Left cardiac atrium (tissue), 4 donors: ENCODE measurements at places on chromosomes 4 and X. TPM values are rescaled to one million over a fixed set of nuclear protein-coding genes. Genes with fewer than 3 reads are reported as not detected.

Gene CORIN
- total RNA-seq, result 106 TPM

Gene RAB39B
- total RNA-seq, result 0.27 TPM

Gene FAM120C
- 7.1 TPM for total RNA-seq

- DNase-seq, result no peak
These were observed 5.5 kb upstream of the MMAA start for GRCh38 chr4:145613566-145614232.

DNA sequence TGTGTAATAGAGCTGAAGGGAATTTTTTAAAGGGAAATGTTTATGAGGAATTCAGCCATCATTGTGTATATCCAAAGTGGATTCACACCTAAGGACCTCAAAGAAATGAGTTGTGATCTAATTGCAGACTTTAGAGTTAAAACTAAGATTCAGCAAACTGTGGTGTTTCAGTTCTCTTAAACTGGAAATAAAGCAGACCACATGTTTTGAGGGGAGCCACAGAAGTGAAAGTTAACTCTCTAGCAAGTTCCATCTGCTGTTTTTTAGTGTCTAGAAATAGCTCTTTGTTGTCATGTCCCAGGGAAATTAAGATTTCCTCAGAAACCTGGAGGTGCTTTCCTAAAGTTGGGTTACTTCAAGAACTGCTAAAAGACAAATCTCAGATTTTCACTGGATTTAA is 97.3 kb upstream of the DDX3X start:
- no peak for DNase-seq

DNA sequence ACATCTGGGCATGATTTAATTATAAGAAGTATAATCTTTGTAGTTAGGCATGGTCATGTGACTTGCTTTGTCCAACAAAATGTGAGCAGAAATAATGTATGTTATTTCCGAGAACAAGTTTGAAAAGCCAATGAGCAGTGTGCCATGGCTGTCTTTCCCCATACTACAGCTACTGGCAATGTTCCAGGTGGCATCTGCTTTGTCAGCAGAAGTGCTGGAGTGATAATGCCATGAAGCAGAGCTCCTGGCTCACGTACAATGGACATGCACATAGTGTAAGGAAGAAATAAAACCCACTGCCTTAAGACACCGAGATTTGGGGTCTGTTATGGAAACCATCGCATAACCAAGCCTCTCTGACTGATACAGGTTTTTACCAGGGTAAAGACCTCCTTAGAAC is 212.6 kb upstream of the RASGEF1B start:
- peak; percentile 20 for DNase-seq

DNA sequence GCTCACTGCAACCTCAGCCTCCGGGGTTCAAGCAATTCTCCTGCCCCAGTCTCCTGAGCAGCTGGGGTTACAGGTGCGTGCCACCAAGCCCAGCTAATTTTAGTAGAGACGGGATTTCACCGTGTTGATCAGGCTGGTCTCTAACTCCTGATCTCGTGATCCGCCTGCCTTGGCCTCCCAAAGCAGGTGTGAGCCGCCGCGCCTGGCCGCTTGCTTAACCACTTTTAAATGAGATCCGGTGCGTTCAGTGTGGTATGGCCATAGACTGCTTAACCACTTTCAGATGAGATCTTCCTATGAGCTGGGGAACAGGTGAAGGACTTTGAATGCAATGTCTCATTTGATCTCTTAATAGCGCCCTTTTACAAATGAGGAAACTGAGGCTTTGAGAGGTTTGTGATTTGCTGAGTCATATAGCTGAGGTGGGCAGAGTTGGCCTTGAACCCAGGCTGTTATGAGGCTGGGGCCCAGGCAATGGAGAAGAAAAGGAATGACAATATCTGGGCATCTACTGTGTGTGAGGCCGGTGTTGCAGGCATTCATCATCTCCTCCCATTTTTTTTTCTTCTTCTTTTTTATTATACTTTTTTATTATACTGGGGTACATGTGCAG is 41.9 kb upstream of the NSG1 start:
- no peak for DNase-seq

DNA sequence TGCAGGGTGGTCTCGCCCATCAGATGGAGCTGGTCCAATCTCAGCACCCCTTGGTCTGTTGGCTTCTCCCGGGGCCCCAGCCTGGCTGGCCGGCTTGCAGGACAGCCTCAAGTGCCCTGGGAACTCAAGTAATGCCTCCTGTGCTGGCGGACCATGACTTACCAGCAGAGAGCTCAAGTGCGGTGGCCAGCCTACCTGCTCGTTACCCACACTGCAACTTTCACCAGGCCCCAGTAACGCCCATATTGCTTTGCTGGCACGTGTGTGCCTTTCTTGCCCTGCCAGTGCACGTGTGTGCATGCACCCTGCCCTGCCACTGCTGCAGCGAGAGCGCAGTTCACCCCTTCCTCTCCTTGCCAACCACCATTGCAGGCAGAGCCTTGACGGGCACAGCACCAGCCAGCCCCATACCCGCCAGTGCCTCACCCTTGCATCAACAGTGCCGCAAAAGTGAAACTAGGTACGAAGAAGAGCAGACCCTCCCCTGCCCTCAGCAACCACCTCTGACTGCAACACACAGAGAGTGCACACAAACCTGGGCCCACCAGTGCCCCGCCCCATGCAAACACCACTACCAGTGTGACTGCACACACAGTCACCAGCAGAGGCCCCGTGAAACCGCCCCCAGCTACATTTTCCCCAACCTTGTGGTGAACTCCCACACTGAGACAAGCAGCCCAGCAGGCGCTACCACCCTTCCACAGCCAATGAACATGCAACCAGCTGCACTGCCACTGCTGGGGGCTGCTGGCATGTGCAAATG is 88.9 kb upstream of the POU3F4 start:
- no peak for DNase-seq

DNA sequence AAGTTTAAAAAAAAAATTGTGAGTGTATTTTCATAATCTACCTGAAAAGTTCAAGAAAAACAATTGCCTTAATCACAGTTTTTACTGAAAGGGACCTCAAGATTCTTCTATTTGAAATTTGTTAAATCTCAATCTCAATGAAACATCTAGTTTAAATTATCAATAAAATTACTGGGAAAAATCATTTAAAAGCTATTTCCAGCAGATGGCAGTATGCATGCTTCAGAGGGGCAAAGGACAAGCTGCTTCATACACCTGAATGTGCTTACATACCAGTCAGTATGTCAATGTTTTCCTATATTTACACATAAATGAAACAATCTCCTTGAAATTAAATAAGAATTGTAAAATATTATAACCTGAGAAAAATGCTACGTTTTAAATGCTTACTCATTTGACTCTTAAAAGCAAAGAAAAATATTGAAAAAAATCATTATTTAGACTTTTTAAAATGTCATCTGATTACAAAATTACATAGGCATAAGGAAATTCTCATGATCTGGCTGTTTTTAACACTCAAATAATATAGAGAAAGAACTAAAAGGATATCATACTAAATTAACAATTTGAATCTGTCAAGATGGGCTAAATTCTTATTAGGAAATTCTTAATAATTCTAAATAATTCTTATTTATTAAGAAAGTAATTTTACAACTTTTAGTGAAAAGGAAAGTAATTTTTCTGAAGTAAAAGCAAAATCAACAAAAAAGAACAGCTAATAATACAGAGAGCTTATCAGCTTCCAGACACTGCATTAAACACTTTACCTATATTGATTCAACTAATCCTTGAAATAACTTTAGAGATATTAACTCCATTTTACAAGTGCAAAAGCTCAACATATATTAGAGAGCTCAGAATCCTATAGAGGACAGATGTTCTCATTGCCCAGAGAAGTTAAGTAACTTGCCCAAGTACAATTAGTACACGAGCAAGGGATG is 242.1 kb downstream of the ADAMTS3 start:
- no peak for DNase-seq

GRCh38 chr4:140697709-140698560 is 58.2 kb downstream of the TBC1D9 start:
- DNase-seq, result no peak

- no peak for DNase-seq
These were observed 94.1 kb upstream of the WDR17 start for GRCh38 chr4:175971388-175972179.

- DNase-seq, result no peak
These were observed 27.8 kb upstream of the BMP2K start for GRCh38 chr4:78748381-78748780.

- no peak for DNase-seq
These were observed 8.9 kb downstream of the POLA1 start for GRCh38 chrX:24702362-24703184.

DNA sequence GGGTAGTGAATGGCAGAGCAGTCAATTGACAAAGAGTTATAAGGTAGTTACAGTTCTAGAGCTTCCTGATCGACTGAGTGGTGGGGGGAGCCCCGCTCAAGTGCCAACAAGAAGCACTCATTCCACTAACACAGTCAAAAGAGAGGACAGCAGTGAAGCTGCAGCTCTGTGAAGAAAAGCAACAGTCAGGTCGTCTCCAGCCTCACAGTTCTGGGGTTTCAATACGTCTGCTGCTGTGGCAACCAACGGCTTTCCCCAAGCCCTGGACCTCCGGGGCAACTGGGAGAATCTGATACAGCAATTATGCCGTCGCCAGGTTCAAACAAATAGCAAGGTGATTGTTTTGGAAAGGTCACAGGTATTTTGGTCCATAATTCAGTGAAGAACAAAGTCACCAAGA is 30.8 kb downstream of the GPM6B start:
- no peak for DNase-seq

GRCh38 chrX:22818061-22818460 is 181.7 kb upstream of the DDX53 start:
- no peak for DNase-seq

- no peak for DNase-seq
These were observed 581.3 kb downstream of the BCOR start for GRCh38 chrX:39516427-39516841.
